Astrocyte of the hippocampus (primary cell): ENCODE measurements at places on chromosomes 12 and 14.

- peak; percentile 63 for DNase-seq
Measured at GRCh38 chr12:19130224-19131024, 891 bp downstream of the PLEKHA5 start.

DNA sequence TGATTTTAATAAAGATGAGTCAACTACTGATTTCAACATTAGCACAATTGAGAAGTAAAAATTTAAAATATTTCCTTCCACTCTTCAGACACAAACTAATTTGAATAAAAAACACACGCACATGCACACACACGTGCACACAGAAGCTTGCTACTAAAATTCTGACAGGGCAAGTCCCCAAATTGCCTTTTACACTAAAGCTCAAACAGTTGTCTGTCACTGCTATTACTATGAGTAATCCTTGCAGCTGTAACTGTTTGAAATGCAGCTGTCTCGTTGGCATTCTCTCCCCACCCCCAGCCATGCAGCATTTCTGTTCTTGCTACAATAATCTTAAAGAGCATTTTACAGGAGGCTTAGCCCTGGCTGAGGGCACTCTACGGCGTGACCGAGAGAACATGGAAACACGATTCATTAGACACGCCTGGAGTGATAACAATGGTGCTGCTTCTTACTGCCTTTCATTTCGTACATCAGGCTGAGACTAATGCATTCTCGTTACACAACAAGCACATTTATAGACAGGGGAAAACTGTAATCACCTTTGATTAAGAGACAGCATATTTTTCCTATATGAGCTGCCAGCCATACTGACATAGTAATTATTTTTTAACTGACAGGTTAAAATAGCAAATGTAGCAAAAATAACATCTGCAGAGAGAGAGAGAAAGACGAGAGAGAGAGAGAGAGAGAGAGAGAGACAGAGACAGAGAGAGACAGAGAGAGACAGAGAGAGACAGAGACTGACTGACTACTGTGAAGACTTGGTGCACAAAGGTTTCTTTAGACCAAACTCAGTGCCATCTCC, 153.8 kb downstream of the MED13L start:
- peak; percentile 71 for DNase-seq

DNA sequence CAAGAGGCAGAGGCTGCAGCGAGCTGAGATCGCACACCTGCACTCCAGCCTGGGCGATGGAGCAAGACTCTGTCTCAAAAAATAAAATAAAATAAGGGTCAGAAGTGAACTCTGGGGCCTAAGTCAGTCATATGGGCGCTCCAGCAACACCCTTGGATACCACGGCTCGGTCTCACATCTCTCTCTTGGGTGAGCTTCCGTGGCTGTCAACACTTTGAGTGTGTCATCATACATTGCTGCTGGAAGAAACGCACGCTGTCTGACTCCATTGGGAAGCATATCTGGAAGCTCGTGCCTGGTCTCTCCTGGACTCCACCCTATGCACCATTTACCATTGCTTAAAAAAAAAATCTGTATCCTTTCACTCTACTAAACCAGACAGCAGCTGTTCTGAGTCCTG, 20.2 kb downstream of the GLRX5 start:
- no peak for DNase-seq

- DNase-seq: no peak
Measured at GRCh38 chr12:87444039-87444438, 585.2 kb downstream of the C12orf50 start.

DNA sequence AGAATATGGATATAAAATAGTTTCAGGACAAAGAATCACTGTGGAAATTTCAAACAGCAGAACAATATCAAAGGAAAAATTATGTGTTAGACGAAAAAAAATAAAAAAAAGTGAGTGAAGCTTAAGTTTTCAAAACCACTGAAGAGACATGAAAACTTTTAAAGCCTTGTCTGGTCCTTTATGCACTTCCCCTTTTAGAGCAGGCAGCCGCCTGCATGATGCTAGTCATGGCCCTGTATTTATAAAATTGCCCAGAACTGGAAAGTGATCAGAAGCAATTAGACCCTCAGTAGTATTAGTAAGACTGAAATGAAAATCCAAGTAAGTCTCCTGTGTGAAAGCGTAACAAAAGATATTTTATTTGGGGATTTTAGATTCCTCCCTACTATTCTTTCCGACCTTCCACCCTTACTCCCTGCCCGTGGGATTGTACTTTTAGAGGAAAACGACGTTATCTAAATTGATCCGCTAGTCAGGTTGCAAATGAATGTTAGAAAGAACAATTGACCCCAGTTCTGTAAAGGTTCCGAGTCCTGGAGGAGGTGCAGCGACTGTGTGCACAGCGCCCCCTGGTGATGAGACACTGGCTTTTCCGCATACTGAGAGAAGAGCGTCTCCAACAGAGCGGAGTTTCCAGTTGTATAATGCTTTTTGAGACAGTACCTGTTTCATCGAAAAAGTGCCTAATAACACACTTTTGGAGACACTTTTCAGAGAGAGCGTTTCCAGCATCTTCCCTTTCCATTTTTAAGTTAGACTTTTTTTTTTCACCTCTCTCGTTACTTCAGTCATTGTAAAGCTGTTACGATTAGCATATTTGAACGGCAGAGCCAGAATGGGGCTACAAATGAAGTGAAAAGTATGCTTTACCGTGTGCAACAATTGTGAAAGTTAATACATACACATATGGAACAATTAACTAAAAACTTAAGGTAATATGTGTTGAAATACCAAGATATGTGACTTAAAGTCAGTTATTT, 12.4 kb downstream of the MGST1 start:
- DNase-seq: peak; percentile 40

DNA sequence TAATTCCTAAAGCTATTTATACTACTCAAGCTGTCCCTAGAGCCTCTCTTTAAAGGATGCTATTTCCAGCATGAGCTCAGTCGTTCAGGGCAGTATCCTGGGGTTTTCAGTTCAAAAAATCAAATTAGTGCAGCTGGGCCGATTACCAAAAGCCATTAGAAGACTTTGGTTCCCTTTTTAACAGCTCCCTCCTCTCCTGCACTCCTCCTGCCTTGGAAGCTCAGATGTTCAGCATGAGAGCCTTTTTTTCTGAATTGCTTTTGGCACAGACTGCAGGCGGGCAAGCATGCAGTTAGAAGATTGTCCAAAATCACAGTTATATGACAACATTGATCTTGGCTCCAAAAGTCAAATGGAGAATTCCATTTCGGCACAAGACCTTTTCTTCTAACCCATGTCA, 179.6 kb downstream of the SLC35F4 start:
- DNase-seq: no peak

GRCh38 chr12:63918800-63919300, 74.3 kb downstream of the SRGAP1 start:
- DNase-seq: peak; percentile 69

DNA sequence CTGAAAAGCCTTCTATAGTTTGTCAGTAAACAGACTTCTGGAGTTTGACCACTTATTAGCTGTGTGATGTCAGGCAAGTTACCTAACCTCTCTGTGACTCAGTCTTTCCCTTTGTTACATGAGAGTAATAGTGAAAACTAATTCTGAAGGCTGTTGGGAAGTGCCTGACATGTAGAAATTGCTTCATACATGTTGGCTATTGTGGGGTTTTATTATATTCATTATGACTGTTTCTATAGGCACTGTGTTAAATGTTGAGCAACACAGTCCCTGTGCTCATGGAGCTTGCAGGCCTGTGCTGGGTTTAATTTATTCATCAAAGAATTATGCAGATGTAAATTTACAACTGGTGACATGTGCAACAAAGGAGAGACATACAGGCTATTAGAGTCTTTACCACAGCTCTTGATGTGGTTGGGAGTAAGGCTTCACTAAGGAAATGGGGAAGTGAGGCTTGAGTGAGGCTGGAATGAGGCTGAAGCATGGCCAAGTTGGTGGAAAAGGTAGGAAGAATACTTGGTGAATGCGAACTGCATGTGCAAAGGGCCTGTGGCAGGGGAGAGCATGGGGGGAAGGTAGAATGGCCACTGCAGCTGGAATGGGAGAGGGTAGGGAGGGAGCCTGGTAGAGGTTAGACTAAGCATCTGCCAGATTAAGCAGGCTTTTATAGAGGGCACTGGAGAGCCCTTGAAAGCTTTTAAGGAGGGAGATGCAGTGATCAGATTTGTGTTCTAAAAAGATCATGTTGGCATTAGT, 236.4 kb upstream of the CRY1 start:
- peak; percentile 45 for DNase-seq

GRCh38 chr14:32403688-32404087, 74.6 kb downstream of the AKAP6 start:
- peak; percentile 61 for DNase-seq

GRCh38 chr14:31232081-31232480, 24.5 kb upstream of the HECTD1 start:
- DNase-seq: no peak

DNA sequence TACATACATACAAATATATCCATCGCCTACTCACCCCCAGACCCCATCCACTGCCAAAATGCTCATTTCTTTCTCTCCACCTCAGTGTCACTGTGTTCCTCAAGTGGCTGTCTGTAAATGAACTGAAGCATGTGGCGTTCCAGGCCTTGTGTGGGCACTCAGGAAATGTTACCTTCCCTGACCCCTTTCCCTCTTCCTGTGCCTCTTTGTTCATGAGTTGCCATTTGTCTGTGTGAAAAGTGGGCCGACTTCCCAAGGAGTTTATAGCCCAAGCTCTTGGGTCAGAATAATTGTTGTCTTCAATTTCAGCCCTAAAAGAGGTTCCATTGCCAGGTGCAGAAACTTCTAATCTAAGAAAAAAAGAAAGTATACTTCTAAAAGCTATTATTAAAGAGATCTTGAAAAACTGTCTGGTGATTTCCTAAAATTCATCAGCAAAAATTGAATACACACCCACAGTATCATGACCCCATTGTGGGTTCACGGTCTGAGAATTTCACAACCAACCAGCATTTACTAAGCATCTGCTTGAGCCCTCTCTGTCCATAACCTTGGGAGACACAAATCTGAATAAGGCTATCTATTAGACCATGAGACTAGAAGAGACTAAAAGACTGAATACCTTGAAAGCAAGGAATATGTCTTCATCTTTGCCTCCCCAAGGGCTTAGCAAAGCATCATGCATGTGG, 201.4 kb upstream of the EEA1 start:
- no peak for DNase-seq

DNA sequence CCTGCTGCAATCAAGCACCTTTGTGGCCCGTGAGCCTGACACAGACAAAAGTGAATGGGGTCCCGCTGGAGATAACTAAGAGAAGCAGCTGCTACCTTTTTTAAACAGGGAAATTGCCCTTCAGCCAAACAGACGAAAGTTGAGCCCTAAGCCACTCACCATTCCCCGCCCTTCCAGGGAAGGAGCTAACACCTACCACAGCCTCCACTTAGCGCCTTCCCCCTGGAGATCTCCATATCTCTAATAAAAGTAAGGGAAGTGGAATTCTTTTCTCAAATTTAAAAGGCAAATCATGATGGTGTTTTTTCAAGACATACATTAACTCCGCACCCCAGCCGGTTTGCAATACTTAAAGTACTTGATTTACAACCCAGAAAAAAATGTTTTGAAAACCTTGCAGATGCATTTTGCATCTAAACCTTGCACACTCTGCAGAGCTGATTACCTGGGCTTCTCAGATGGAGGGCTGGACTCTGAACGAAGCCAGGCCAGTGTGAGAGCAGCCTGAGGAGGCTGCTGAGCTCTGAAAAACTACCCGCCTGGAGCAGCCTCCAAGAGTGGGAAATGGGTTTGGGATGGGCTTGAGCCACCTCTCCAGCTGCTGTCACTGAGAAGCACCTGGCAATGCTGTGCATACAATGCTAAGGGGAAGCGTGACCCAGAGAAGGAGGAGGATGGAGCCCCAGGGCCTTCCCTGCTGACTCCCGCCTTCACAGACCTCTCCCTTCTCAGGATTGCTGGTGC, 10.0 kb downstream of the NUAK1 start:
- DNase-seq: no peak

DNA sequence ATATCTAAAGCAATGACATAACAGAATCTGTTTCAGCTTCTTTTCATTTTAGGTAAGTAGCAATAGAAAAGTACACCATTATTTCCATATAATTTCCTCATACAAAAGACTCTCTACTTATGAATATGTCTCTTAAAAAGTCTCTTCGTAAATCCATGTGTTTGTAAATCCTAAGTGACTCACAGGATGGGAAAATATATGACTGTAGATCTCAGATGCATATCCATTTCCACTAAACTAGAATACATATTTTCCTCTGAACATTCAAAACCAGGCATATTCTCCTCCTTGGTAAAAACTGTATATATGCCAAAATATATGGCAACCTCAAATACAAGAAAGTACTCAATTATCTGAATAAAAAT, 93.6 kb downstream of the TXNDC16 start:
- peak; percentile 11 for DNase-seq

DNA sequence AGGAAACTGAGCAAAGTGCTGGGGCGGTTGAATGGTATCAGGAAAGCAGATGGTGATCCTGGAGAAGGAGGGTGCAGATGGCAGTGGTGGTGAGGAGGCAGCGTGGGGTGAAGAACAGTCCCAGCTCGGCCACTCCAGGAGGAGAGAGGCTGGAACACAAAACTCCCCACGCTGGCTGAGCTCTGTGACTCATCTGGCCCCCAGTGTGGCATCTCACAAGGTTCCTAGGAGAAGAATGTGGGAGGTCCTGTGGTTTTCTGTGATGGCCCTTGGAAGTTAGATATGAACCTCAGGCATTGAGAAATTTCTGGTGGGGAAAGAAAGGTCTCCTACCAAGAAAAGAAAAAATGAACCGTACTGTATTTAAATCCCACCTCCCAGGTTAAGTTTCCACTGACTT, 8.0 kb upstream of the NRXN3 start:
- peak; percentile 51 for DNase-seq

DNA sequence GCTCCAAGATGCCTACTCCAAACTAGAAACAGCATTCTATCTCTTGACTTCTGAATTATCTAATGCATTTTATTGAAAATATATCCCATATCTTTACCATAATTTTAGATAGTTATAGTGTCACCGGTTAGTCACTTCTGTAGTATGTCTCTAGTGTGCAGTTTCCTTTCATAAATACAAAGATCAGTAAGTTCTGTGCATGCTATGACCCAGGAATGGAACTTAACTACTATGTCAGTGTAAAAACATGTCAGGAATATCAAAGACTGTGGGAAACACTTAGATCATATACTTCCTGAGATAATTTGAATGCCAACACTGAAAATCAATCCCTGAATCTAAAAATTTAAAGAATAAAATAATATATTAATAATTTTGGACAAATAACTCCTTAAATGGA, 237.6 kb downstream of the ATXN7L3B start:
- no peak for DNase-seq

DNA sequence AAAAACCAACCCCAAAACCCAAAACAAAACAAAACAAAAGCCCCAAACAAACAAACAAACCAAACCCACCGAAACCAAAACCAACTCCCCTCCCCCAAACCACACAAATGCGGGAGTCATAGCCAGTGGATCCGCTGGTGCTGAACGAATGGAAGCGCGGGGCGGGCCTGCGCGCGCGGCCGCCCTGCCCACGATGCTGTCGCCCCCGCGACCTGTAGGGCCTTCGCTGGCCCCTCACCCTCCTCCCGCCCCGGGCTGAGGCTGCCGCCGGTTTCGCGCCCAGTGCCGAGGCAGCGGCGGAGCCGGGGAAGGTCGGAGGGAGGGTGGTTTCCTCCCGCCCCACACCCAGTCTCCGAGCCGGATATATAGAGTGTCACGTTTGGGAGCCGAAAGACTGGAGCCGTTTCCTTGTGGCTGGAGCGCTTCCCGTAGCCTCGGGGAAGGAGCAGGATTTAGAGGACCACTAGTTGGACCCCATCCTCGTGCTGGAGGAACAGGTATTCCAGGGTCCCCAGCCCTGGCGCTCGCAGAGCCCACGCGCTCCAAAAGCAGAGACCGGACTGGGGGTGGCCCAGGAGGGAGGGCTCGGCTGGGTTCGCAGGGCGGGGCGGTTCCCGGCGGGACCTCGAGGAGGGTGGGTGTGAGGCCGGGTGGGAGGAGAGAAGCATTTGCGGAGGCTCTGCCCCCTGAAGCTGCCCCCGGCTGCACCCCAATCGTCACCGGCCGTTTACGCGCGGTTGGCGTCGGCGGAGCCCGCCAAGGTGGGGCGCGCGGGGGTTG, at the start of gene FAR2:
Gene FAR2 (plus strand): TSS at position 368 of the 780 bp plus-strand sequence. CDS start 121,172 bp downstream, outside the sequence.
- DNase-seq: peak; percentile 59
